ENCODE measurements at places on chromosomes 4 and X.

- DNase-seq, result no peak
These were observed 94.4 kb downstream of the GRIA2 start for GRCh38 chr4:157314906-157315305.

DNA sequence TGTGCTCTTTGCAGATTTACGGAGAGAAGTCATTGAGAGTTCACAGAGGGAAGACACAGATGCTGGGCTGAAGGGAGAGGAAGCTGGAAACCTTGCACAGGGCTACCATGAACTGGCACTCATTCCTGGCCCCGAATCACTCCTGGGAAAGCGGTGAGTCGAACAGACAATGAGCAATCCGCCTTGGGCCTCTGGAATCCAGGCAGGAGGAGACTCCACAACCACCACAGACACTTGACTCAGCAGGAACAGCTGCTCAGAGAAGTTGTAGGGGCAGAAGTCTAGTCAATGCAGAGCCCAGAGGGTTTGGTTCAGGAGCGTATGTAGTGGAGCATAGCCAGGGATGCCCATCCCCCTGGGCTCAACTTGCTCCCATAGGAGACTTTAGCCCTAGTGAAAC is 62.8 kb upstream of the GRIA3 start:
- no peak for DNase-seq

DNA sequence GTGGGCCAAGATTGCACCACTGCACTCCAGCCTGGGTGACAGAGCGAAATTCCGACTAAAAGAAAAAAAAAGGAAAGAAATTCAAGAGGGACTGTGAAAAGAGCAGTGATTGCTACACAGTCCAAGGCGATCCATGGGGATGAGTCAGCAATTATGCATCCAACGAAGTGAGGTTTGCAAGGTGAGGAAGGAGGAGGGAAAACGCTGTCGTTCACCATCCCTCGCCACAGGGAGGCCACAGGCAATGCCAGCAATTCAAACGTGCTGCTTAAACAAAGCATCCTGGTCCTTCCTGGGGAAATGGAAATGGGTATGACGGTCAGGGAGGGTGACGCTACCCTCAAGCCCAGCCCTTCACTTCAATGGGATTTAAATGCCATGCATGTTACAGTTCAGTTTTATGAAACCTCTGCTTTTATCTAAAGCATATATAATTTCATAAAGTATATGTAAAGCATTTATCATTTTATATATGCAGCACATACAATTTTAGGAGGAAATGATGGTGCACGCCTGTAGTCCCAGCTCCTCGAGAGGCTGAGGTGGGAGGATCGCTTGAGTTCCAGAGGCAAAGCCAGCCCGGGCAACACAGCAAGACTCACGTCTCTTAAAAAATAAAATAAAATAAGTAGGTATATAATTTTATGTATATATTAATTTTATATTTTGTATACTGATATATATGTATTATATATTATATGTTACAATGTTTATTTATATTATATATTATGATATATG is 108.7 kb downstream of the DHRSX start:
- DNase-seq, result no peak

DNA sequence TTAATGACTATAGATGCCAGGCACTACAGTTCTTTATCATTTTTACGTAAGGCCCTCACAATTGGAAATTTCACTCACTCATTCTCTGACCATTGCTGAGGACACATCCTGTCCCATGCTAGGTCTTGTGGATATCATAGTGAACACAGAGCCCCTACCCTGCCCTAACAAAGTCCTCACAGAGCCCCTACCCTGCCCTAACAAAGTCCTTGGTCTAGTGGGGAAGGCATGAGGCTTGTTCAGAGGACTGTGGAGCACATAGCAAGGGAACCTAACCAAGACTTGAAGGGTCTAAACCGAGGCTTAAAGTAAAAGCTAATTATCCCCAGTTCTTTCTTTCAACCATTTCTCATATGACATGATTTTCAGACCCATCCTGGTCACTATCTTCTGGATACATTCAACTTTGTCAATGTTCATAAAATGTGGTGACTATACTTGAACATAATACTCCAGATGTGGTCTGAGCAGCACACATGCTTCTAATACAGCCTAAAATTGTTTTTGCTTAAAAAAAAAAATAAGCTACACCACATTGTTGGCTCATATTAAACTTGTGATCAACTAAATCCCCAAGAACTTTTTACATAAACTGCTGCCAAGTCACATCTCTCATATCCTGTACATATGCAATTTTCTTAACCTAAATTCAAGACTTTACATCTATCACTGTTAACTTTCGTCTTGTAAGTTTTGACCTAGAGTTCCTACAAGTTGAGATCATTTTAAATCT is 77.0 kb downstream of the GPC3 start:
- DNase-seq, result no peak

DNA sequence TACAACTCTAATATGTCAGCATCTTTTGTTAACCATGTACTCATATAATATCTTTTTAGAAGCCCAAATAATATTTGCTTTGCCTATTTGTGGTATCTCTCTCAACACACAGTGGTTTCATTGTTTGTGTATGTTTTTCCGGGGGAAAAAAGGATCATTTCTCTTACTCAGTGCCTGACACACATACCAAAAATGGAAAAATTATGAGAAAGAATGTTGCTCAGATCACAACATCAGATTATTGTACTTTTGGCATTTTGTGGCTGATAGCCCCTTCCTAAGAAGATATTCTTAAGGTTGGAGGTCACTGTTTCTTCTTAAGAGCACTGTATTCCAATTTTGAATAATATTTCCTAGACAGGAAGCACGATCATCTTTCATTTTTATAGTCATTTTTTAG is 93.6 kb downstream of the PDLIM5 start:
- no peak for DNase-seq

- no peak for DNase-seq
These were observed 180.0 kb downstream of the DHRSX start for GRCh38 chrX:2320580-2321327.

DNA sequence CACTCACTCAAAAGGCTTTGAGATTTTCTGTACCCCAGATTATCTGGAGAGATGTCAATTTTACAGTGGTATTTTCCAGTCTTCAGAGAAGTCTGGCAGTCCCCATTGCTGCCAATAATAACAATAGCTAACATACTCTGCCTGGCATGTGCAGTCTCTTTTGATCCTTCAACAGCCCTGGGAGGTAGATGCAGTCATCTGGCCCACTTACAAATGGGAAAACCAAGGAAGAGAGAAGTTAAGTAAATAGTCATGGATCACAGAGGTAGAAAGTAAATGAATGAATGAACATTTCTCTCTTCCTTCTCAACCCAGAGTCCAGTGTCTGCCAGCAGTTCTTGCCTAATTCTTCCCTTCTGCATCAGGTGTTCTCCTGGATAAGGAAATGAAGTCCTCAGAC is 113.0 kb upstream of the EDNRA start:
- DNase-seq, result no peak

- DNase-seq, result no peak
These were observed 104.4 kb downstream of the HHIP start for GRCh38 chr4:144750348-144750747.

- DNase-seq, result no peak
These were observed 11.9 kb upstream of the SH3KBP1 start for GRCh38 chrX:19899217-19899788.
